ENCODE measurements at places on chromosomes 1 and 21. TPM values are rescaled to one million over a fixed set of nuclear protein-coding genes. Genes with fewer than 3 reads are reported as not detected.

LCE3D gene
- polyA plus RNA-seq: not detected

KRTAP11-1 gene
- not detected for polyA plus RNA-seq

HSF2BP gene
- polyA plus RNA-seq: 1.0 TPM

GRCh38 chr1:228474507-228474906 is 12.7 kb upstream of the RNF187 start:
- DNase-seq: no peak

DNA sequence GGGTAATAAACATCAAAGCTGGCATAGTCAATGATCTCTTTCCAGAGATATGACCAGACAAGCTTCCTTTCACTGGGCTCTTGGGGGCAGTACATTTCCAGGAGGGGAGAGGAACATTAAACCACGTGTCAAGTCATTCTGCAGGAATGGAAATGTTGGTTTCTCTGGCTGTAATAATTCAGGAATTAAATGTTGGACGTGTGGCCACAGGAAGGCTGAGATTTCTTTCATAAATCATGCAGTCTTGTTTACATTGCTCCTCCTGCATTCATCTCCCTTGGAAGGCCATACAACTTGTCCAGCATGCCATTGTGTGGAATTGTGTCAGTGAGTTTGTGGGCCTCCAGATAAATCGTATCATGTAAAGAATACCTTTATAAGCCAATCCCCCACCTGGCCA is 259.2 kb downstream of the ADGRL2 start:
- DNase-seq: no peak

- DNase-seq: no peak
Measured at GRCh38 chr1:192066202-192066601, 92.1 kb upstream of the RGS18 start.

DNA sequence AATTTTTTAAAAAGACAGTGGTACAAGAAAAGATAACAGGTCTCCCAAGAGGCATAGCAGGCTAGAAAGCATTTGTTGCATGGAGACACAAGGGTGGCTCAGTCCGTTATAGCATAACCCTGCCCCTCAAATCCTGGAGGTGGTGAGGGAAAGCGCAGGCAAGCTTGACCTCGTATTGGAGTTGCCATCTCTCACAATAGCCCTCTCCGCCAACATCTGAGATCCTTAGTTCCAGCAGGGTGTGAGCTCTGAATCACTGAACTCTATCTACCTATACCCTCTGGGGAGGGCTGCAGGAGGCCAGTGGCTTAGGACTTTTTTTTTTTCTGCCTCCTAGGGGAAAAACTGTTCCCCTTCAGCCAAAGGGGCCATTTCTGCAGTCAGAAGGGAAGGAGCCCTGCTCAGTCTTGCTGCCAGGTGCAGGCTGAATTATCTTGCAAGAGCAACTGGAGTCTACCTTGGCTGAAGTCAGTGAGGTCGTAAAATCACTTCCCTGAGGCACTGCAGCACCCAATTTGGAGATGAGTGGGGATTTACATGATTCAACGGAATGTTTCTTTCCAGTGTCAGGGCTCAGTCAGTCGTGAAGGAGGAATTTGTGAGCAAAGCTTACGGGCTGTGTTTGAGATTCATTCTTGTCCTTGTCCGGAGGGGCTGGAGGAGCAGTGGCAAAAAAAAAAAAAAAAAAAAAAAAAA is 17.2 kb upstream of the C8A start:
- no peak for DNase-seq

DNA sequence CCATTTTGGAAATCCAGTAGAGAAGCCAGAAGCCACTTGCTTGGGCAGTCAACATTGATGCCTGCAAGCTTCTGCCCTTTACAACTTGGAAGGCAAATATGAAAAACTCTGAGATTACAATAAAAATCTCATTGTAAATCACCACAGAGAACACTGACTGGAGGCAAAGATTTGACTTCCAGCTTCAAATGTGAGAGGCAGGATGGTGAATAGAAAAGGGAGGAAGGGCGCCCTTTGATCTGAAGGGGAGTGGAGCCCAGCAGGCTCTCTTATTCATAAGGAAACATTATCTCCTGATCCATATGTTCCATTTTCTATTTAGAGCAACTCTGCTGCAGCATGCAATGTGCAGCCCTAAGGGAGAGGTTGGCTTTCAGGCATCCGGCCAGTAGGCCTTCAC is 348.3 kb downstream of the AJAP1 start:
- no peak for DNase-seq

PIGV gene
- 17.8 TPM for polyA plus RNA-seq

- DNase-seq: no peak
Measured at GRCh38 chr1:173314656-173315055, 107.5 kb upstream of the TNFSF4 start.

- DNase-seq: no peak
Measured at GRCh38 chr21:29321932-29322928, 23.5 kb downstream of the BACH1 start.

DNA sequence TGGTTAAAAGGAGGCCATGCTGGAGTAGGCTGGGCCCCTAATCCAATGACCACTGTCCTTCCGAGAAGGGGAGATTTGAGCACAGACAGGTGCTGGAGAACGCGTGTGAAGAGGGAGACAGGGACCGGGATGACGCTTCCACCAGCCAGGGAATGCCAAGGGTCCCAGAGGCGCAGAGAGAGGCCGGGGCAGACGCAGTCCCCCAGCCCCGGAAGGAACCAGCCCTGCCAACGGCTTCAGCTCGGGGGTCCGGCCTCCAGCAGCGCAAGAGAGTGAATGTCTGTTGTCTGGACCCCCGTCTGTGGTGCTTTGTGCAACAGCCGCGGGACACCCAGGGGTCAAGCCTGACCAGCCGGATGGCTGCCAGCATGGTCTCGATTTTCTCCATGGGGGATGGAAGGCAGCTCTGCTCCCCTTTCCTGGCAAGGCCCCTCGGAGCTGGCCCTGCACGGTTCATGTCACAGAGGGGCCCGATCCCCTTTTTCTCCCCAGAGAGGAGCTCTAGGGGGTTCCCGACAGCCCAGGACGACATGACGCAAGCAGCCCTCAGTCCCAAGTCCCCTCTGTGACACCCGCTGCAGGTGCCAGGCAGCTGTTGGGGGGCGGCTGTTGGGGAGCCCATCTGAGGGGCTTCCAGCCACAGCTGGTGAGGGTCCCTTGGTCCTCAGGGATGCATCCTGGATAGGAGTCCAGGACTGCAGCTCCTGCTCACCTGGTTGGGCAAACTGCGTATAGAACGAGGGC is 73.5 kb downstream of the SIK1 start:
- DNase-seq: no peak

TACSTD2 gene
- 0.07 TPM for polyA plus RNA-seq

DNA sequence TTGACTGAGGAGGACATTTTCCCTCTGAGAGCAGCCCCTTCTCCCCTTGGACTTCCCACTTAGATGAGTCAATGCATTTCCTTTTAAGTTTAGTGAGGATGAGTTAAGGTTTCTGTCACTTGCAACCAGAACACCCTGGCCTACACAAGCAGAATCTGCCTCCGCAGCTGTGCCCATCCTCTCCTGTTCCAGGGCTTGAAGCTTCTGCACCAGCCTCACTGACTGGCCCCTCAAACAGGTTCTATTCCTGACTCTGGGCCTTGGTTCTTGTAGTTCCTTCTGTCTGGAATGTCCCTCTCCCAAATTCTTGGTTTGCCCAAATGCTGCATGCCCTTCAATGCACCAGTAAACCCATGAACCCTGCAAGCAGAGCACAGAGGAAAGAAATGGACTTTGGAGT is 394.4 kb downstream of the PTPRU start:
- no peak for DNase-seq

GRCh38 chr1:216462066-216462775 is 39.0 kb upstream of the USH2A start:
- peak; percentile 50 for DNase-seq

IRF6 gene
- polyA plus RNA-seq: 1.0 TPM

DNA sequence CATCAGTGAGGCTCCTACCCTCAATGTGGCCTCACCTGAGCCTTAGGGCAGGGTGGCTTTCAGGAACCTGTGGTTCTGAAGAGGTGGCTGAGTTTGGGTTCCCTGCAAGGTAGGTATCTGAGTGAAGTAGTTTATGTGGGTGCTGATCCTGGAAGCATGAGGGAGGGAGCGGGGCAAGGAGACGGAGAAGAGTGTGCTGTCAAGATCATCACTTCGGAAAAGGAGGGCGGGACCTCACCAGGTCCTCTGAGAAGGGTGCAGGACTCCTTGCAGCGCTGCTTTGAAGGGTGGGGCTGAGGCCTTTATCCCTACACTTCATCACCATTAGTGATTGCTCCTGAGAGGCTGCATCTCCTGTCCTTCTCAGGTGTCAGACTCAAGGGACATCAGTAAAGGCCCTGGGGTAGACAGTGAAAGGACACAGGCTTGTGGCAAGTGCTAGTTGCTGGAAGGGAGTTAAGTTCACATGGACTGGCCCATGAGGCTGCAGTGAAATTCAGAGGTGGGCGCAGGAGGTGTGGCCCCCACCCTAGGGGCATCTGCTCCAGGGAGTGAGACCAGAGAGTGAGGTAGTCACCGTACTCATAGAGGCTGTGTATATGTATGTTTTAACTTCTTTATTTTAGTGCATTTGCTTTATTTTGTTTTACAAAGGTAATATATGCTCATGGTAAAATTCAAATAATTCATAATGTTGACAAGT is 57.3 kb upstream of the GALNT2 start:
- no peak for DNase-seq

GRCh38 chr1:56409112-56409691 is 170.2 kb downstream of the PLPP3 start:
- DNase-seq: no peak

RCSD1 gene
- polyA plus RNA-seq: not detected

DNA sequence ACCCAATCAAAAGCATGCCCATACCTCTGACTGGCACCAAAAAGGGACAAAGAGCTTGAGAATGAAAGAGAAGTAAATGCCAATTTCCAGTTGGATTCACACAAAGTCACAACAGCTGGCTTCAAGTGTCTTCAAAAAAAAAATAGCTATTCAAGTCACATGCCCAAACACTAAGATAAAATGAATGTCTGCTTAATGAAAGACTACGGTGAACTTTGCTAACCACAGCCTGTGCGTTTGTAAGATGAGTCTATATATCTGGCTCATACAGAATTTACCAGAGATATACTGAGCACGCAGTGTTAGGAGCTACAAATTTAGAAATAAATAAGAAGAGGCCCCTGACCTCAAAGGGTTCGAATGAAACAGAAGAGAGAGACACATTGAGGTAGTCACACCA is 73.2 kb downstream of the DAB1 start:
- no peak for DNase-seq

DNA sequence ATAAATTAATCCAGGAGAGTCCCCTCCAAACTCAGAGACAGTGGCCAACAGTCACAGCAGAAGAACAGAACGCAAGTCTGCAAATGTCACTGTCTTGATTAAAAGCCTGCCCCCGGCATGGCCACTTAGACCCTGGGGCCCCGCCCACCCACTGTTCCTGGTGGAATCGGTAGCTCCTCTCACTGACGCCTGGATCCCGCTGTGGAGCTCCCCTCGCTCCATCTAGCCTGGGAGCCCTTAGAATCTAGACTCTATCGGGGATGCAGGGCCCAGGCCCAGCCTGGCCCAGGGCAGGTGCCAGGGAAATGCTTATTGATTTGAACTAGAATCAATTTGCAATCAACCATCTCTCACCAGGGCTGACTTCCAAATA is 21.4 kb upstream of the PLEKHG5 start:
- DNase-seq: no peak

GRCh38 chr1:60983701-60984061 is 98.7 kb upstream of the NFIA start:
- no peak for DNase-seq

- peak; percentile 38 for DNase-seq
Measured at GRCh38 chr1:35660581-35661473, 19.5 kb upstream of the PSMB2 start.

FAAH gene
- 0.06 TPM for polyA plus RNA-seq

LINGO4 gene
- not detected for polyA plus RNA-seq

- no peak for DNase-seq
Measured at GRCh38 chr1:56444960-56445646, 134.3 kb downstream of the PLPP3 start.

GRCh38 chr1:196056966-196057365 is 551.3 kb downstream of the KCNT2 start:
- DNase-seq: no peak

IL20 gene
- not detected for polyA plus RNA-seq

- no peak for DNase-seq
Measured at GRCh38 chr1:172397221-172397620, 23.3 kb upstream of the C1orf105 start.

GRCh38 chr1:80170811-80171485 is 1164.4 kb upstream of the ADGRL4 start:
- no peak for DNase-seq

TMPRSS3 gene
- polyA plus RNA-seq: not detected

DNA sequence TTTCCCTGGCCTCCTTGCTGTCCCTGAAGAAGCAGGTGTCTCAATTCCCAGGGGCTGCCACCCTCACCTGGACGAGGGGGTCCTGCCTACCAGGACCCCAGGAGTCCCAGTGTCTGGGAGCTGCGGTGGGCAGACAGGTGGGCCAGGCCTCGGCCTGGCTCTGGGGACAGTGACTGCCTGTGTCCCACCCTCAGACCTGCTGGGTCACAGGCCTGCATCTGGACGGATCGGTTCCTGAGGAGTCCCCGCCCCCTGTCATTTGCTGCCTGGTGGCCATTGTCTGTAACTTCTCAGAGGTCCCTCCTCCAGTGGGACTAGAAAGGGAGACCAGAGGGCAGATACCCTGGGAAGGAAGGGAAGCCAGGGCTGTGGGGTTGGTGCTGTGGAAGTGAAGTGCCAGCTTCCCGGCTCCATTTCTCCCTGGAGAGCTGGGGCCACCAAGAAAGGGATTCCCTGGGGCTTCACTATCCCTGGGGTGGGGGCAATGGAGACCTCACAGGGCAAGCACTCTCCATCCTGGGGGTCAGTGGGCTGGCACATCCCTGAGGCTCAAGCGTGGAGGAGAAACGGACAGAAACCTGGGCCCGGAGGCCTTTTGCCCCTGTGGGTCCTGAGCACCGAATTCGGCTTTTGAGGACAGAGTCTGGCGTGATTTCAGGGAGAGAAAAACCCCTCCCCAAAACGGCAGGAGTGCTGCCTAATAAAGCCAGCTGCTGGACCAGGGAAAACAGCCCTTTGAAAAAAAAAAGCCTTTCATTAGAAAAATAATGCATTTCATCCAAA is 157.3 kb downstream of the PEX14 start:
- no peak for DNase-seq

GRCh38 chr1:17725084-17725719 is 29.9 kb upstream of the ACTL8 start:
- DNase-seq: no peak

DNA sequence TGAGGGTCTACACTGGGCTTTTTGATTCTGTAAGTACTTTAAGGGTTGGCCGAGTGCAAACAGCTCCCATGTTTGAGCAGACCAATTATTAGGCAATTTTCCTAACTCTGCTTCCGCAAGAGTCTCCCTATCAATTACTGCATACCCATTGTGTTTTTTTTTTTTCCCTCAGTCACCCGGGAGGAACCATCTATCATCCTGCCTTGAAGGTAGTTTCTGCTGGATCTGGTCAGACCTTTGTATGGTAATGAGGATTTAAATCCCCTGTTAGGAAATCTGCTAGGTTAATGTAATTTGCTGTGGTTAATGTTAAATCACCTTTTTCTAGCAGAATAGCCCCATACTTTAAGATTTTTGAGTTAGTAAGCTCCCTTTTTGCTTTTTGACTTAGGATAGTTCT is 40.8 kb upstream of the WARS2 start:
- no peak for DNase-seq

- DNase-seq: no peak
Measured at GRCh38 chr1:209853676-209854075, 25.9 kb downstream of the UTP25 start.

Data from AG04450 (cell line).